ENCODE measurements at places on chromosomes 4 and X.

DNA sequence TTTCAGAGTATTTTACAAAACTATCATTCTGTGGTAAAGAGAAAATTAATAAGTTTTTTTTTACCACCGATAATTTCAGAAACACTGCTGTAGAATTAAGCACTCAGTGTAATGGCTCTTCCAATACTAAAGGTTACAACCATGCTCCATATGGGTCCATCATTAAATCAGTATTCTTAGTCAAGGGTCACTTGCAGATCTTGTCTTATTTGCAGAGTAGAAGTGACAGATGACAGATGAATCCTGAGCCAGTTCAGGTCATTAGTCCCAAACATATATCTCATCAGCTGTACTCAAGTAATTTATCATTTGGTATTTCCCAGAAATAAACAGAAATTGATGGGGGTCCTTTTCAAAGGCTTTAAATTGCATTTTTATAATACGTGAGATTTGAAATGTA lies 182.9 kb downstream of the CFAP47 start:
- DNase-seq: no peak

DNA sequence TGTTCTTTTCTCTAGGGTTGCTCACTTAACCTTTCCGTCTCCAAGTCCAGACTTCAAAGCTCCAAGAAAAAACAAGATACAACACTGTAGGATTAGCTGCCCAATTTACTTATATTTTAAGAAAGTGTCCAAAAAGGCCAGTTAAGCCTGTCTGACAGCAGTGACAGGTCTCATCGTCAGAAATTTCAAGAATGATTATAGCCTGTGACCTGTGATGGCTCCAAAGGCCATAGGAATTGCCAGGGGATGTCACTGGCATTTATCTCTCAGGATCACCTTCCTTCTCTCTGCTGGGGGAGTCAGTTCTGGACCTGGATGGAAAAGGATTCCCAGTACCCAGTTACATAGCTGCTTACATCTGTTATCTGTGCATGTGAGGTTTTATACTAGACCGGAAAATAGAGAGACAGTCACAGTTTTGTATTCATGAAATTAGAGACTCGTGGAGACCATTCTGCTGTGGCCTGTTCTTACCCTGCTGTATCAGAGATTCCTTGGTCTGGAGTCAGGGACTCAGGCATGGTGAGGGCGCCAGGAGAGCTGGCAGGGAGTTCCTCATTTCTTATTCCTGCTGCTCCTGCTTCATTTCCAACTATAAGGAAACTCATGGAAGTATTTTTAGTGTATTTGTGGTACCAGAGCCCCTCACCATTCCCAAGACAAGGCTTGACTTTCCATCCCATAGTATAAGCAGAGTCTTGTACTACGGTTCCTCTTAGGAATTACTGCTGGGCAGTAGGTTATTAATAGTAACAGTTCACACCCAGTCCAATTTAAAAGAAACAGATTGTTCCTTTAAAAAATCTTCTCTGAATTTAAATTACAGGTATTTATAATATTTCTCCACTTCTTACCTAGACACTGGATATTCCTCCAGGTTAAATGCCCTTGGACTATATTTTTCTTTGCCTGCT lies 220.8 kb downstream of the SHROOM3 start:
- no peak for DNase-seq

DNA sequence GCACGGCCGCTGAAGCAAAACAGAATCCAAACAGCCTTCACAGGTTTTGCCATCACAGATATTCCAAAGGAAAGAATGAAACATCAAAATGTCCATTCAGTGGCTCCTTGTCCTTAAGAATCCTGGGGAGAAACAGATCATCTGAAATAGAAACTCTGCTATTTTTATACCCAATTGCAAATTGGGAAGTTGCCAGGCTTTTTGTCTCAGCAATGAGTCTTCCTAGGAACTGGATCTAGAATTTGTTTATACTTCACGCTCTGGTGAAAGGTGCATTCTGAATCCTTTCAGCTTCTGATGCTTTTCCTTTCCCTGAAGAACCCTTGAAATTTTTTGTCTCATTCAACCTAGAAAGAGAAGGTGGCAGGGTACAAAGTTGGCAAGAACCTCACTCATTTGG lies 218.9 kb downstream of the FBXW7 start:
- no peak for DNase-seq

- no peak for DNase-seq
These were observed 59.0 kb downstream of the CCSER1 start for GRCh38 chr4:90186229-90186628.

GRCh38 chr4:3783693-3784306 lies 17.6 kb downstream of the ADRA2C start:
- DNase-seq: no peak

GRCh38 chrX:37993837-37994619 lies 12.3 kb upstream of the SYTL5 start:
- no peak for DNase-seq

DNA sequence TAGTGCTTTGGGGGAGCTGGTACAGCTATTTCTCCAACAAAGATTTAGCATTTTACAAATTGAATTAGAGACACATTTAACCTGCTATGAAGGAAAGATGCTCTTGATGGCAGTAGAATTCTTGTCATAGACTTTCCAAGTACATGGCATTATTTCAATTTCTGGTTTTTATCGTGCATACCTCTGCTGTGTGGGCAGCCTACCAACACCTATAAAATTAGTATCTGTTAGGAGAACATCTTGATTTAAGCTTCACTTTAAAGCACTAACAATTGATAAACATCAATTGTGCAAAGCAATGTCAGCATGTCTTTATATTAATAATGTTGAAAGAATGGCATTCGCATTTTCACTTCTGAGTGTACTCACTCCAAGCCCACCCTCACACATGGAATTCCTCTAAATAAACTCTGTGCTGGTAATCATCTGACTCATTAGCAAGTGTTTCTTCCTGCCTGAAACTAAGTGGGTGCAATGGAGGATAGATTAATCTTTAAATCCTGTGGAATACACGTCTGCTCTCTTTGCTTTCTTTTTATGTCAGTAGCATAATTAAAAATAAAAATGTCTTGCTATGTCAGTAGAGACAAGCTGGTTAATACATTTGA lies 279.8 kb upstream of the MAGEB18 start:
- DNase-seq: peak; percentile 15
